ENCODE measurements at places on chromosomes 1 and 21.

GRCh38 chr1:88009916-88010315, 674.2 kb upstream of the PKN2 start:
- no peak for DNase-seq

GRCh38 chr1:201609661-201610318, 70.9 kb downstream of the NAV1 start:
- DNase-seq: no peak

DNA sequence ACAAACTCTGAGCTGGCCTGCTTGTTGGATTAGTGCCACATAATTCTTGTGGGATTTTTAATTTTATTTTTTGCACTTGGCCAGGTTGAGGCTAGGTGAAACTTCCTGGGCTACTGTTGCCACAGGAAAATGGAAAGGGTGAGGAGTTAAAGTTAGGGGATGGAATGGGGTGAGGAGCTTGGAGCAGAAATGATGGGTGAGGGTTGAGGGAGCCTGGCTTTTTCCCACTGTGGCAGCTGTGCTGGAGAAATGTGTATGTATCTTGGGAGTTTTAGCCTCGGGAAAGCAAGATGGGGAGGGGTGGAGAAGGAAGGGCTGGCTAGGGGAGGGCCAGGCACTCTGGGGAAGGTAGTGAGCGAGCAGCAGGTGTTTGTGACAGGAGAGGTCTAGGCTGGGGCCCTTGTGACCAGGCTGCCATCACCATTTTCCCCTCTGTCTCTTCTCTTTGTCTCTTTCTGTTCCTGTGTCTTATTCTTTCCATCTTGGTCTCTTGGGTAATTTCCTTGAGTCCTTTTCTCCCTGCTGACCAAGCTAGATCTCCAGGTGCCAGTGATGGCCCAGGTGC, 2.0 kb downstream of the ZNF687 start:
- no peak for DNase-seq

- no peak for DNase-seq
These were observed 73.3 kb upstream of the ZC3H11B start for GRCh38 chr1:219686171-219686570.

DNA sequence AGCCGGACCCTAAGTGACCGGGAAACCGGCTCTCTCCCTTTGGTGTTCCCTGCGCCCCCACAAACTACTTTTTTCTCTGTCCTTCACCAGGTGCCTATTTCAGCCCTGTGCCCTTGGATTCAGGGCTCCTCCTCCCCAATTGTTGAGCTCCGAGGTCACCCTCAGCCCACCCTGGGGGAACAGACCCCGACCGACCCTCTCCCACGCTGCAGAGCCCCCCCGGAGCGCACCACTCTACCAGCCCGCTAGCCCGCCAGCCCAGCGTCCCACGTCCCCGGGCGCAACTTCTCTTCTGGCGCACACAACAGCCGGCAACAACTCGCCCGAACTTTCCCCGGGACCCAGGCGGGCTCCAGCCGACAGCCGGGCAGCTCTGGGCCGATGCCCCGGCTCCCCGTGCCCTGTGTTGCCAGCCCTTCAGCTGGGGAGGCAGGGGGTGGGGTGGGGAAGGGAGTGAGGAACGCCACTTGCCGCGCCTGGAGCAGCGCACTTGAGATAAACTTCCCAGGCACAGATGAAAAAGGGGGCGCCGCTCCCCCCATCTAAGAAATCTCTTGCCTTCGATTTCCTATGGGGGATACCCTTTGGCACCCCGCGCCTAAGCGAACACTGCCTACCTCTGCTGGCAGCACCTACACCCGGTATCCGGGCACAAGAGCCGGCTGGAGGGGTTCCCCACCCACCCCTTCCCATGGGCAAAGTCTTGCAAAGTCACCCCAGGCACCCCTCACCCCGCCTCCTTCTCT, 997 bp downstream of the CASZ1 start:
- DNase-seq: no peak

GRCh38 chr1:46576596-46576995, 25.1 kb upstream of the KNCN start:
- DNase-seq: no peak

All from DMS 273 treated with DMSO at 0.1 percent for 48 hours (cell line).